ENCODE measurements at places on chromosomes 4 and X.
A peak's percentile ranks its signal among the peaks of the same experiment; 100 is the strongest.

DNA sequence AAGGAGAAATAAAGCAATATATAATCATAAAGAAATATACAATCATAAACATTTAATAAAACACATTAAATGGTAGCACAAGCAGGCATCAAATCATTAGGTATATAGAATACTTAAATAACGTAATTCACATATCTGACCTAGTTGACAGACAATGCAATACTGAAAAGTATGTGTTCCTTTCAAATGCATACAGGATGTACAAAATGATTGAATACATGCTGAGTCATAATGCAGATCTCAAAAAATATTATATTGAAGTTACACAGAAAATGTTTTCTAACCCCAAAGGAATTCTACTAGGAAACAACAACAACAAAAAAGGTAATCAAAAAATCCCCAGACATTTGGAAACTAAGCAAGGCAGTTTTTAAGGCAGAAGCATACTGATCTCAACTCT is 1072.0 kb upstream of the INTU start:
- DNase-seq: no peak

- no peak for DNase-seq
These were observed 603.2 kb downstream of the STIM2 start for GRCh38 chr4:27463816-27464215.

DNA sequence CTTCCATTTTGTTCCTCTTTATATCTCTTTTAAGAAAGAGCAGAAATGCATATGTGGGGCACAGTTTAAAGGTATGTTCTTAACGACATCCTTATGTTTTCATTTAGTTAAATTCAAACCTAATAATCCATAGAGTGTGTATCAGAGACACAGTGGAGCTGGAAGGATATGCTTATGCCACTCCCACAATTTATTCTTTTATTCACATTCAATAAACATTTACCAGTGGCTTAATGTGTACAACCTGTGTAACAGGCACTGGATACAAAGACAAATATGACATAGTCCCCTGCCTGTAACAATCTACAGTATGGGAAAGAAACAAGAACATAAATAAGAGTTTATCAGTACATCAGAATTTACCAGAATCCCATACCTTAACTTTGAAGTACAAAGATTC is 22.4 kb upstream of the CORIN start:
- DNase-seq: no peak

DNA sequence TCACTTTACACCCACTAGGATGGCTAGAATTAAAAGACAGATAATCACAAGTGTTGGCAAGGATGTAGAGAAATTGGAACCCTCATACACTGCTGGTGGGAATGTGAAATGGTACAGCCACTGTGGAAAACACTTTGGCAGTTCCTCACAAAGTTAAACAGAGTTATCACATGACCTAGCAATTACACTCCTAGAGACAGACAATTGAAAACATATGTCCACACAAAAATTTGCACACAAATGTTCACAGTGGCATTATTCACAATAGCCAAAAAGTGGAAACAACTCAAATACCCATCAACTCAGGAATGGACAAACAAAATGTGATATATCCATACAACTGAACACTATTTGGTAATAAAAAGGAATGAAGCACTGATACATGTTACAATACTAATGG is 5.7 kb downstream of the ZNF280C start:
- no peak for DNase-seq

GRCh38 chr4:153527690-153528089 is 61.5 kb downstream of the TMEM131L start:
- DNase-seq: no peak

- DNase-seq: no peak
These were observed 788.9 kb downstream of the RPA4 start for GRCh38 chrX:97672608-97673007.

- DNase-seq: no peak
These were observed 30.5 kb downstream of the RHOH start for GRCh38 chr4:40227284-40227683.

- no peak for DNase-seq
These were observed 1.2 kb downstream of the TCEANC start for GRCh38 chrX:13654116-13654515.

DNA sequence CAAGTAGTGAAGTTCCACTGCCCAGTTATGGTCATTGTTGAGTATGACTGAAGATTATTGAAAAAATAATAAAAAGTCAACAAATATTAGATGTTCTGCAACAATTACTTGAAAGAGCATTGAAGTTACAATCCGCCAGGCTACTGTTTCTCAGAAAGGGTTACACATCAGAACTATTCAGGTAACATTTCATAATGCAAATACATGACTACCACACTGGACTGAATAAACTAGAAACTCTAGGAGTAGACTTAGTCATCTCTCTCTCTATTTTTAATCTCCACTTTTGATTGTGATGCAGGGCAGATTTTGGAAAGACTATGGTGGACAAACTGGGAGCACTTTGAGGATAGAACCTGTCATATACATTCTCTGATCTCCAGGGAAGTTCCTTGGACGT is 748.2 kb upstream of the ATOH1 start:
- DNase-seq: no peak

GRCh38 chr4:173490817-173491528 is 39.1 kb downstream of the HAND2 start:
- no peak for DNase-seq

GRCh38 chr4:108168671-108169523 is at the start of gene LEF1:
Gene LEF1 (minus strand): TSS chr4:108168932. CDS start chr4:108167767, 1,165 bp downstream.
- no peak for DNase-seq

DNA sequence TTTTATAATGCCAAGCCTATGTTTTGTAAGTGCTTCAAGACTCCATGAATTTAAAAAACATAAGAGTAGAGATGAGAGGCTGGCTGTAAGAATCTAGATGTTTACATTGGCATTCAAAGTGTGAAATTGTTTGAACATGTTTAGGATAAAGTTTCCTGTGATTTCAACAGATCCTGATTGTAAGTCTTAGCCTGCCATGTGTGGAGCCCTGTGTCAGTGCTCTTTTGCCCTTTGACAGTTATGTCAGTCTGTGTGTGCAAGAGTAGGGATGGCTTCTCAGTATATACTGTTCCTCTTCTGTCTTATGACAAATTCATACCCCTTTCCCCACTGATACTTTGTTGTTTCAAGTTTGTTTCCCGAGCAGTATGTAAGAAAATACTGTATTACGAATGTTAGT is 68.2 kb downstream of the USP9X start:
- DNase-seq: peak; percentile 88

- DNase-seq: no peak
These were observed 124.3 kb downstream of the ANTXR2 start for GRCh38 chr4:79948739-79949138.

- no peak for DNase-seq
These were observed 13.3 kb upstream of the UBA6 start for GRCh38 chr4:67714248-67714583.

DNA sequence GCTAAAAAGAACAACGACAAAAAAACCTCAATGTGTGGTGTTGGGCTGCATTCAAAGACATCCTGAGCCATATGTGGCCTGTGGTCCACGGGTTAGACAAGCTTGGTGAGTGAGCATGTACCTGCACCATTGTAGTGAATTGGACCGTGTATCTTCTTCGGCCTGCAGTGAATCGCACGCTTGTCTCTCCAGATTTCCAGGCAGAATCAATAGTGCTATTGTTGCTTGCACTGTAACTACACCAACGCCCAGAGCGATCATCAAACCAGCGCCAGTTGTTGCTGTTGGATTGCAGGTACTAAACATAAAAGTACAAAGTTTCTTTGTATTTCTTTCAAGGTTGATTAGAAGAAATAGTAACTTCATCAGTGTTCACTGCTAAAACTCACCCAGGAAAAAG is 101.6 kb downstream of the HUWE1 start:
- DNase-seq: no peak

- DNase-seq: no peak
These were observed 1573.5 kb upstream of the TENM3 start for GRCh38 chr4:180669680-180670079.

DNA sequence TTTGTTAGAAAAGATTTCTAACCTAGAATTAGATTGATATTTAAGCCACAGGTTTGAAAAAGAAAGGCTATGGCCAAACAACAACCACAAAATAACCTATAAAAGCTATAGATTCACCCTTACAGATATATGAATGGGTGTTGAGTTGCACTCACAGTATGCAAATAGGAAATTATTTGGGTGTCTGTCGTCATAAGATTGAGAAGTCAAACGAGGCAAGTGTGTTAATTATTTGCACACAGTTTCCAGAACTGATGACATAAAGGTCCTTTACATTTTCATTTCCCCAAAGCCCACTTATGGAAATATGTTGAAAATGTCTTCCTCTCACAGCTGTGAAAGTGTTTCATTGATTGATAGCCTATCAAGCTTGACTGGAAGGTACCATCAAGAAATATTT is 101.2 kb upstream of the CXCL13 start:
- no peak for DNase-seq

DNA sequence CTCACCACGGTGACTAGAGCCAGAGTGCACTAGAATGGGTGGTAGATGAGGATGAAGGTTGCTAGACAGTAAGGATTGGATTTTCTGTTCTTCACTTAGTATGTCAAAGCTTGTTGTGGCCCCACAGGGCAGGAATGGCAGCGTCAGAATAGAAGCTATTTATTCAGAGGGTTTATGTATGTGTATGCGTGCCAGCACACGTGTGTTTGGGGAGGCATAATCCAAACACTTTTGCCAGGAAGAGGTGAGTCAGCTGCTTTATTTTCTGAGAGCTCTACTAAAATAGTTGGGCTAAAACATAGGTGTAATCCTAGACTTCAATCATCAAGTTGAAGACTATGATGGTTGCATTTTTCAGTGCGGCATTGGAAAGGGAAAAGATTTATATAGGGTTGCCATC is 1.2 kb upstream of the MAGEE2 start:
- DNase-seq: no peak

GRCh38 chrX:68832516-68833447 is 4.0 kb downstream of the EFNB1 start:
- no peak for DNase-seq

DNA sequence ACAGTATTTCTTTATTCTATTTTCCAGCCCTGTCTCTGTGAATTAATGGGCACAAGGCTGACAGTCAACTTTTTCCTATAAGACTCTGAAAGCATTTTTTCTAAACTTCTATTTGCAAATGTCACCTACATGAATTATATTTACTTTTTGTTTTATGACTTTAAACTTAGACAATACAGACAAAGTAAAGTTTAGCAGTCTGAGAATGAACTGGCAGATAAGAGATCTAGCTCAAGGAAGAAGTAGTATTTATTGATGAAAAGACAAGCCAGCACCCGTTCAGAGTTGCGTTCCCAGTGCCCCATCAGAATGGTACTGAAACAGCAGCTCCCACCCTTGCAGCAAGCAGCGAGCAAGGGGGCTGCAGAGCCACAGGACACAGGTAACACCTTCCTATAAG is 148.5 kb downstream of the FAM13A start:
- no peak for DNase-seq

DNA sequence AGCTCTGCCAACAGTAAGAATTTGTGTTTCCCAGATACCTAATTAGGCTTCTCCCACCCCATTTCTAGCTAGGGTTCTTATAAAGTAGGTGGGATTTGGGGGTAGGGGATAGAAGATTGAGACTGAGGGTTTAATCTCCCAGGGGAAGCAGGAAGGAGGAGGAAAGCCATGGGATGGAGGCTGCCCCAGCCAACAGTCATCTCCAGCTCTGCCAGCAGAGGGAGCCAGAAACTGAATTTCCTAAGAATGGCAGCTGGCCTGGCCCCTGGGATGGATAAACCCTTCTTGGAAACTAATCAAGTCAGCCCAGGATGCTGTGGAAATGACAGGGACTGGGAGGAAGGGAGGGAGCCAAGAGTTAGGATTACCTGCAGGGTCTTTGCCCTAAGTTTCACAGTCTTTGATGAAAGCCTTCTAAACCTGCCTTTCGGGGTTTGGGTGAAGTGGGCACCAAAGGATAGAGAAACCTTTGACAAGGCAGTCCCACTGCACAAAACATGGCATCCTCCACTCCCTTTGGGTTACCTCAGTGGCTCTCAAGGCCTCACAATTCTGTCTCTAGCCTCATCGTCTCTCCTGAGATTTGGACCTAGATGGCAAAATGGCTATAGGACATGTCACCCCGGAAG is 6.7 kb upstream of the ERCC6L start:
- peak; percentile 68 for DNase-seq

- no peak for DNase-seq
These were observed 70.1 kb downstream of the NSG1 start for GRCh38 chr4:4456816-4457578.

GRCh38 chr4:25904748-25905082 is 9.3 kb upstream of the SMIM20 start:
- no peak for DNase-seq

DNA sequence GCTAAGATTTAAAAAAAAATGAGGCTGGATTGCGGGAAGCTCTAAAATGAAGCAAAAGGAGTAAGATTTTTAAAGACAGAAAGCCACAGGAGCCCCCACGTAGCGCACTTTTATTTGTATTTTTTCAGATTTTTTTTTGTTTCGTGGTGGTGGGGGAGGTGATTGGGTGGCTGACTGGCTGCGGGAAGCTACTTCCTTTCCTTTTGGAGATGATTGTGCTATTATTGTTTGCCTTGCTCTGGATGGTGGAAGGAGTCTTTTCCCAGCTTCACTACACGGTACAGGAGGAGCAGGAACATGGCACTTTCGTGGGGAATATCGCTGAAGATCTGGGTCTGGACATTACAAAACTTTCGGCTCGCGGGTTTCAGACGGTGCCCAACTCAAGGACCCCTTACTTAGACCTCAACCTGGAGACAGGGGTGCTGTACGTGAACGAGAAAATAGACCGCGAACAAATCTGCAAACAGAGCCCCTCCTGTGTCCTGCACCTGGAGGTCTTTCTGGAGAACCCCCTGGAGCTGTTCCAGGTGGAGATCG is 908 bp downstream of the PCDH10 start:
- no peak for DNase-seq

GRCh38 chr4:73080789-73081188 is 11.3 kb upstream of the COX18 start:
- DNase-seq: no peak

DNA sequence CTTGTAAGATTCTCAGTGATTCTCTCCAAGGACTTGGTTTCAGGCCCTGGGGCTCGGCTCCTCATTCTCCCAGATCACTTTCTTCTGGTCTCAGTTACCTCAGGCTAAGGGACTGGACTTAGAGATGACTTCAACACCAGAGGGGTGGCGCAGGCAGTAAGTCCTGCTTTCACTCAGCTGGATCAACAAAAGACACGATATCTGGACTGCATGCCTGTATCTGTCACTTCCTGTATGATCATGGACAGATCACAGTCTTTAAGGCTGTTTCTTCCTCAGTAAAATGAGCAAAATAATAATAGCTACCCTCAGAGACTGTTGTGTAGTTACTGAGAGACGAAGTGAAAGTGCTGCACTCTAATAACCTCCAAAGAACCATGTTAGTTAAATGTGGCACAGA is 19.5 kb upstream of the CXCR3 start:
- DNase-seq: no peak

DNA sequence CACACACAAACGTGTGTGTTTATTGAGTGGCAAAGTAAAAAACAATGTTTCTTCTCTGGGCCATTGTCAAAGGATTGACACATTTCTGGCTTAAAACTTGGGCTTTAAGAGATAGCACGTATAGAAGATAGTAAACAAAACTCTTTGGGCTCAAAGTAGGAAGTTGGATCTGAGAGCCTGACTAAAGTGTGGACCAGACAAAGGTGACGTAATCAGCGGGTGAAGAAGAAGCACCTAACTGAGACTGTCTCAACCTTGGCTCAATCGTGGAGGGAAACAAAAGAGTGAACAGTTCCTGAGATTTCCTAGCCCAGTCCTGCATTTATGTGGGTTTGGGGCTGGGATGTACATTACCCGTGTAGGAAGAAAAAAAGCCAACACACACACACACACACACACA is 13.7 kb downstream of the PFKFB1 start:
- DNase-seq: no peak

Data from NCI-H460 (cell line).